Placental pericyte (primary cell): ENCODE measurements at places on chromosomes 12 and 14. TPM values are rescaled to one million over a fixed set of nuclear protein-coding genes. Genes with fewer than 3 reads are reported as not detected.

Gene SYT10
- not detected in 2 replicates for total RNA-seq

Gene ATL1
- total RNA-seq: 0.66 and 8.4 TPM in 2 replicates

Gene SRP54
- 83.2 and 89.7 TPM in 2 replicates for total RNA-seq

Gene ESRRB
- 0.14 TPM in 1 of 2 replicates, not detected in the other for total RNA-seq

Gene TAPBPL
- 8.6 and 26.5 TPM in 2 replicates for total RNA-seq

Gene KRT73
- not detected in 2 replicates for total RNA-seq

Gene OR4E2
- total RNA-seq: not detected in 2 replicates

Gene NEUROD4
- total RNA-seq: not detected in 2 replicates

Gene TBK1
- 21.4 and 41.5 TPM in 2 replicates for total RNA-seq

Gene SERPINA10
- not detected in 2 replicates for total RNA-seq

Gene LHX5
- not detected in 2 replicates for total RNA-seq

Gene AKAP6
- 0.88 and 4.7 TPM in 2 replicates for total RNA-seq

Gene INF2
- total RNA-seq: 40.3 and 79.2 TPM in 2 replicates

Gene OVCH1
- not detected in 2 replicates for total RNA-seq

Gene BRAP
- 22.0 and 32.0 TPM in 2 replicates for total RNA-seq

Gene IAPP
- total RNA-seq: not detected in 2 replicates

Gene EML1
- total RNA-seq: 9.4 and 64.9 TPM in 2 replicates

Gene TSHR
- not detected in 2 replicates for total RNA-seq

Gene CLEC1A
- not detected in 2 replicates for total RNA-seq

Gene IL22
- total RNA-seq: not detected in 2 replicates
